ENCODE measurements at places on chromosomes 1 and 21.

DNA sequence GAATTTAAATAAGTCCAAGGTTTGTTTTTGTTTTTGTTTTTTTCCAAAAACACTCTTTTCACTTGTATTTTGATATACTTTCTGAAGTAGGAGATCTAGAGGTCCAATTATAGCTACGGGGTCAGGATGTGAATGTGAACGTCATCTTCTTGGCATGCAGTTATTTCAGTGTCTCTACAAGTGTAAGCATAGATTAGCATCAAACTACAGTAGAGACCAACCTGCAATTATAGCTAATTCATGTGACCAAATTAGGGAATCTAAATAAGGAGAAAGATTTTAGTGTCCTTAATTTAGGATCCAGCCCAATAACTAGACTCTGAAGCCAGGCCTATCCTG, 107.3 kb upstream of the PALMD start:
- no peak for DNase-seq

- no peak for DNase-seq
Measured at GRCh38 chr1:216173376-216173995, 249.8 kb downstream of the USH2A start.

DNA sequence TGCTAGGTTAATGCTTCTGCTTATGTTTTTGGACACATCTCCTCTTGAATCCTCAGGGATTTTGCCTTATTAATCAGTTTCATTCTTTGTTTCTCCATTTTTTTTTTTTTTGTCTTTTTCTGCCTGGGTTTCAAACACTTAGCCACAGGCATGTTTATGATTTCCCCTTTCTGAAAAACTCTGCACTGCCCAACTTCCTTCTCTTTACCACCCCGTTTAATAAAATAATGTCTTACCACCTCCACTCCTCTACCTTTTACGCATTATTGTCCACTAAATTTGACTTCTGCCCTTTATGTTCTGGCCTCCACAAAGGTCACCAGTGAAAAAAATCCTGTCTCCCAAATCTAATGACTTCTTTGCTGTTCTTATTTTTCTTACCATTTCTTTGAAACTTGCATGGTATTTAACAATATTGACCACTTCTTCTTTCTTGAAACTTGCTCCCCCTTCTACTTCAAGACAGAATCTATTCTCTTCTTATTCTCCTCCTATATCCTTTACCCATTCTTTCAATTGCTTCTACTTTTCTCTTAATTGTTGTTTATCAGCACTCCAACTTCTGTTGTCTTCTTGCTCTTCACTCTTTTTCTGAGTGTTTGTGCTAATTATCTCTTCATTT, 150.3 kb downstream of the TNFSF18 start:
- DNase-seq = peak; percentile 36

DNA sequence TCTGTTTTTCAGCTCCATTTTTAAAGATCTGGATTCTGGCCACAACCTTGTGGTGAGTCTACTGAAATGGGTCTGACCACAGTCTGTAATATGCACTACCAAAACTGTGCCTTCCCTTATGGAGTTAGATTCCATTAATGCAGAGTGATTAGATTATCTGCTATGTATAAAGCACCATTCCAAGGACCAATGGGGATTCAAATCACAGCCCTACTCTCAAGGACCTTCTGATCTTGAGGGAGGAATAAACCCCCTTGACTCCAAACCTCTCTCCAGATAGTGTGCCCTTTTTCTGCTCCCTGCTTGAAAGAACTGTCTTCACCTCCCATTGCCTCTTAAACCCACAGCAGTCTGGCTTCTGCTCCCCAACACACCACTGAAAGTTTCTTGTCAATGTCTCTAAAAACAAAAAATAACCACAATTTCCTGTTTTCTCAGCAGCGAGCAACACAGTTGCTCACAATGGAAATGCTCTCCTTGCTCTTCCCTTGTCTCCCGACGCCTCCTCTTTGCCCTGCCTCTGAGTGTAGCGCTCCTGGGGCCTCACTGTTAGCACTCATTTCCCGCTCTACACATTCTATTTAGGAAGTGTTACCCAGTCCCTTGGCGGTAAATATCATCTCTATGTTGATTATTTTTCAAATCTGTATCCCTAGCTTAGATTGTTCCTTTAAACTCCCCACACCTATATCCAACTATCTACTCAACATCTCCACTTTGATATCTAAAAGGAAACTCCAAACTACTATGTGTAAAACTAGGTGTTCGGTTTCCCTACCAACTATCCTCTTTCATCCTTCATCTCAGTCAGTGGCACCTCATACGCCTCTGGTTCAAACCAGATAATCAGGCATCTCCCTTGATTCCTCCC, 13.6 kb downstream of the PCNX2 start:
- peak; percentile 54 for DNase-seq

GRCh38 chr1:94864821-94865220, 44.7 kb downstream of the SLC44A3 start:
- no peak for DNase-seq

DNA sequence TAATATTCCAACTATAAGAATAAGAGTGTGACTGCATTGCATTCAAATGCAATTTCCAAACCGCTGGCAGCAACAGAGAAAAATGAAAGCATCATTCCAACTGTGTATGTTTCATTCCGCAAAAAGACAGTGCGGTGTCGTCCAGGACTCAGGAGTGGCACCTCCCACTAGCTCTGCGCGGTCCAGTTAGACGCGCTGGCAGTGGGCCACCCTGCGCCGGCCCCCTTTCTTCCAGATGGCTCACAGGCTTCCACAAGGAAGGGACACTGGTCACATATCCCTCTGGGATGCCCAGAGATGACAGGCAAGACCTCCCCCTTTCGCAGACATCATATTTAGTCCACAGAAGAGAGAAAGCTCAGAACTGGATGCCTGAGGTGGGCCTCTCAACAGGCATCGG, 11.9 kb downstream of the WRAP73 start:
- DNase-seq = no peak

DNA sequence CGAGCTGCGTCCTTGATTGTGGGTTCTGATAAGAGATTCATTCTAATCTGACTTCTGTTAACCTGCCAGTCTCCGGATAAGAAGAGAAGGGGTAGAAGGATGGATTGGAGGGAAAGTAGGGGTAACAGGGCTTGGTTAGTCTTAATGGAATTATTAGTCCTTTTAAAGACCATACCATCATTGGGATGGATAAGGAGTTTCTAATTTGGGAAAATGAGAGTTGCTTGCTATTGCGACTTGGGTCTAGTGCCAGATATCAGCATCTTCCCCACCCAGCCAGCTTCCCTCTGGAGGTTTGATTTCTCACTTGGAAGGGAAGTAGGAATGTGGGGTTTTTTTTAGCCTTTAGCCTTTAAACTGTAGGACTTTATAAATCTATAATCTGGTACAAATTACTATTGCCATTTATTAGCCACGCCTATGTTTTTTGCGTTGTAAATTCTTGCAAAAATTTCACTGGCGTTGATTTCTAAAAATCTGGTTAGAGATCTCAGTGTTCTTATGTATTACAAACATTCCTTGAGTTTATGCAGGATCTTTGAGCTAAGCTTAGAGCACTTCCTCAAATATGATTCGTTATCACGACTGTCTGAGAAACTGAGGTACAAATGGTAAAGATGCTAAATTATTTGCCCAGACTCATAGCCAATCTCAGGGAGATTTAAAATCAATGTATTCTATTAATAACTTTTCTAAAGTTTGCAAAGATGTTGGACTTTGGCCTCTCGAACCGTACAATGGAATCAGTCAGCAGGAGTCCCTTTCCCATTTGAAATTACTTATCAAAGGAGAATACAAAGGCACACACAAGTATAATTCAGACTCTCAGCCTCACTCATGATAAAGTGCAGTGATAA, 1.3 kb downstream of the FAM20B start:
- no peak for DNase-seq

GRCh38 chr21:41499920-41500319, 8.0 kb downstream of the TMPRSS2 start:
- DNase-seq = no peak

DNA sequence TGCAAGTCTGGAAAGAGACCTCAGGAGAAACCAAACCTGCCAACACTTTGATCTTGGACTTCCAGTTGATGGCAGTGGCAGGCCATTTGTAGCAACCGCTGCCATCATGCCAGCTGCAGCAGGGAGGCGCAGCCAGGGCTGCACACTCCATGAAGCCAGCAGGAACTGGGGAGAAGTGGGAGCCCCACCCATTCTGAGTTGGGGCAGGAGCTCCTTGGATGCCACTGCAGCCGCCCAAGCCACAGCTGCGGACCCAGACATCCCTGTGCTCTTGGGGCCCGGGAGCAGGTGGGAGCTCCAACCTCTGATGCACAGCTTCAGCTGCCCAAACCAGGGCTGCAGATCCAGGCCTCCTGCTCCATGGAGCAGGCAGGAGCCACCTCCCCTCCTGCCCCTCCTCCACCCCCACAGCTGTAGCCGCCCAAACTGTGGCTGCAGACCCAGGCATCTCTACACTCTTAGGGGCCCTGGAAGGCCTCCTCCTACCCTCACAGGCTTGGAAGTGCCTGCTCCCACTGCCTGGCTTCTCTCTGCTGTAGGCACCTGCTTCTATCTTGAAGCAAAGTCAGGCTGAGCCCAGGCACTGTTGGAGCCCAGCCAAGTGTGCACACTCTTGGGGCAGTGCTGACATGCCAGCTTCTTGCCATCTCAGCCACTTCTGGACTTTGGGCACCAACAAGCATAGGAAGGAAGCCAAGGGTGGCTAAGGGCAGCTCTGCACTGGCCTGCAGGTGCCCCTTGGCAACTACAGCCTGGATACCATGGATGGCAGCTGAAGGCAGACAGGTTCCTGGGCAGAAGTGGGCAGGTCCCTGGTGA, 20.0 kb upstream of the DISP1 start:
- DNase-seq = no peak

- no peak for DNase-seq
Measured at GRCh38 chr1:202241376-202242079, 47.9 kb downstream of the LGR6 start.

DNA sequence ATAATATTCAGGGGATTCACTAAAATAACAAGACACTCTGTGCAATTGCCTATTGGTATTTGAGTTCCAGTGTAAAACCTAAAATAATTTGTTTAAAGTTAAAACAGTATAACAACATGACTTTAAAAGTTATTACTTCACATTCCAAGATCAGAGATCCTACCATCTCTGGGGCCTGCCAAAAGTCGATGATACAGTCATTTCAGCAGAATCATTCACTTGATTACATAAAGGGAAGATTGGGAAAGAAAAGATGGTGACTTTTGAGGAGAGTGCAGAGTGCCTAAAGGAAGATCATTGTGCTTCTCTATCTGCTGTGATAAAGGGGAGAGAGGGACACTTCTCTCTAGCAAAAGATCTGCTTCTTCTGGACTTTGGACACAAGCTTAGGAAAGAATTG, 784.4 kb upstream of the ADGRL4 start:
- no peak for DNase-seq

GRCh38 chr1:161196521-161197451, 2.1 kb downstream of the ADAMTS4 start:
- no peak for DNase-seq

- no peak for DNase-seq
Measured at GRCh38 chr1:107000902-107001301, 55.6 kb upstream of the PRMT6 start.

- DNase-seq = peak; percentile 66
Measured at GRCh38 chr1:63746129-63746864, 27.5 kb upstream of the ROR1 start.

- no peak for DNase-seq
Measured at GRCh38 chr21:37562920-37563640, 196.5 kb downstream of the DYRK1A start.

- peak; percentile 20 for DNase-seq
Measured at GRCh38 chr1:107593501-107594209, 371.3 kb downstream of the VAV3 start.

- DNase-seq = no peak
Measured at GRCh38 chr1:54728027-54728426, 12.4 kb downstream of the TTC4 start.

- no peak for DNase-seq
Measured at GRCh38 chr1:231618609-231619256, 7.9 kb upstream of the DISC1 start.

DNA sequence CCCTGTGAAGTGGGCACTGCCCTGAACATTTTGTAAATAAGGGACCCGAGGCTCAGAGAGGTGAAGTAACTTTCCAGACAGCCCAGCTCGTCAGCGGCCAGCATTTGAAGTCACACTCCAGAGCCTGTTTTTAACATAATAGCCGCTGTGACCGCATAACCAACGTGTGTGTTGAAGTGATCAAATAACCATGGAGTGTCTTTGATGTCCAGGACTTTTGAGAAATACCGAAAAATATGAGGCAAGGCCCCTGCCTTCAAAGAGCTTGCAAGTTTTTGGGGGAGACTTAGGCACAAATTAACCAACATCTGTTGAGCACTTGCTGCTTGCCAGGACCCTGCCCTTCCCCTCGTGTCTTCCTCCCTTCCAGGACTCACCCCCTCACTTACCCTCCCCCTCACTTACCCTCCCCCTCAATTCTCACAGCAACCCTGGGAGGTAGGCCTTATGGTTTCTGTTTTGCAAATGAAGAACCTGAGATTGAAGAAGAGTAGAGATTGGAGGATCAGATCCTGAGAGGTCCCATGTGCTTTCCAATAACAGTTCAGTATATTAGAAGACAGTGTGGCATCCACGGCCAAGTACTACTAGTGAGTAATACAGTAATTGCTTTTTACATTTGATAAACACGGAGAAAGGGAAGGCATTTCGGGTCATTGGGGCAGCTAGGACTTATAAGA, 1.3 kb upstream of the SLC16A1 start:
- DNase-seq = peak; percentile 66

- DNase-seq = no peak
Measured at GRCh38 chr1:114099268-114099667, 54.4 kb downstream of the SYT6 start.

- DNase-seq = no peak
Measured at GRCh38 chr1:49204720-49205119, 428.0 kb upstream of the BEND5 start.

DNA sequence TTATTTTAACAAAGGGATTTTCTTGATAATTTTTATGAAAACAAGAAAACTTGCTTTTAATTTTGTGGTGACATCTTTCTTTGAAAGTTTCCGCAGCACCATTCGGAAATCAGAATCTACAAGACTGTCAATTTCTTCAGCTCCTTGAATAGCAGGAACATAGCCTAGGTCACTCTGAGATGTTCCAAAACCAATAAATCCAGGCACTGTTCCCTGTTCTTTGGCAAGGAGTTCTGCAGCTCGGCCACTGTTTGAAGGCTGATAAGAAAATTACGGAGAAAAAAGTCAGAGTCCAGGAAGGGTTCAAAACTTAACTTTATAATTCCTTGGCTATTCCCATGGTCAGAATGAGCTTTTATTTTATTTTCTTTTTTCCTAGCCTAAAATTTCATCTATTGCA, 6.0 kb downstream of the LTN1 start:
- DNase-seq = no peak

GRCh38 chr1:216389774-216390173, 33.5 kb downstream of the USH2A start:
- no peak for DNase-seq

Data from suppressor macrophage treated with lipopolysaccharide for 4 hours (primary cell).